NCI-H524 (cell line): ENCODE measurements at places on chromosomes 12 and 14.
A peak's percentile ranks its signal among the peaks of the same experiment; 100 is the strongest.

- DNase-seq, result no peak
These were observed 41.4 kb upstream of the TBX5 start for GRCh38 chr12:114447274-114447716.

DNA sequence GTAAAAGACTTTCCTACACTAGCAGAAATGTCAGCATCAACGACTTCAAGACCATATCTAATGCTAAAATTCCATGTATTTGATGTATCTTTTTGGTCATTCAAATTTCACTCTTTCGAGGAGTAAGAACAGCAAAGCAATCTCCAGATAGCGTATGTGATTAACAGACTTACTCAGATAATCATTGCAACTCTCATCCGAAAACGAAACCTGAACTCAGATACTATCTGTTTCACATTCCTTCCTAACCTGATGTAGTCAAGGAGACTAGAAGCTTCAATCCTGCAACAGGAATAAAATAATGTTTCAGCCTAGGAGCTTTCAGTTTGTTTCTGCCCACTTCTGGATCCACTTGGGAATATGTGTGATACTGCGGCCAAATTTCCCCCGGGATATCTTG, 286.3 kb downstream of the NUAK1 start:
- DNase-seq, result no peak

DNA sequence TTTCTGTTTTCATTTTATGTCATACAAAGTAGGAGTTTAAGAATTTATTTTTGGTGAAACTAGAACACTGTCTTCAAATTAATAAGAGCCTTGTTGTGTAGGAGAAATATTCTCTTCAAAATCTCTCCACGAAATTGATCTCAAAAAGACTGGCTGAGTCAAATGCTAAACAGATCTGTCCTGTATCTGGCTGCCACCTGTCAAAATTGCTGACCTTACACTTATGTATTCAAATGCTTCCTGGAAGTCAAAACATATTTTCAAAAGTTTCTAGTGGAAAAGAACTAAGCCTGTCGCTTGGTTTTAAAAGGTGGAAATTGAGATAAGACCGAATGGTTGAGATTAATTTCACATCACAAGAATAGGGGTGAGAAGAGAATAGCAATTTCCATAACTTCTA, 121.4 kb downstream of the RGS6 start:
- no peak for DNase-seq

DNA sequence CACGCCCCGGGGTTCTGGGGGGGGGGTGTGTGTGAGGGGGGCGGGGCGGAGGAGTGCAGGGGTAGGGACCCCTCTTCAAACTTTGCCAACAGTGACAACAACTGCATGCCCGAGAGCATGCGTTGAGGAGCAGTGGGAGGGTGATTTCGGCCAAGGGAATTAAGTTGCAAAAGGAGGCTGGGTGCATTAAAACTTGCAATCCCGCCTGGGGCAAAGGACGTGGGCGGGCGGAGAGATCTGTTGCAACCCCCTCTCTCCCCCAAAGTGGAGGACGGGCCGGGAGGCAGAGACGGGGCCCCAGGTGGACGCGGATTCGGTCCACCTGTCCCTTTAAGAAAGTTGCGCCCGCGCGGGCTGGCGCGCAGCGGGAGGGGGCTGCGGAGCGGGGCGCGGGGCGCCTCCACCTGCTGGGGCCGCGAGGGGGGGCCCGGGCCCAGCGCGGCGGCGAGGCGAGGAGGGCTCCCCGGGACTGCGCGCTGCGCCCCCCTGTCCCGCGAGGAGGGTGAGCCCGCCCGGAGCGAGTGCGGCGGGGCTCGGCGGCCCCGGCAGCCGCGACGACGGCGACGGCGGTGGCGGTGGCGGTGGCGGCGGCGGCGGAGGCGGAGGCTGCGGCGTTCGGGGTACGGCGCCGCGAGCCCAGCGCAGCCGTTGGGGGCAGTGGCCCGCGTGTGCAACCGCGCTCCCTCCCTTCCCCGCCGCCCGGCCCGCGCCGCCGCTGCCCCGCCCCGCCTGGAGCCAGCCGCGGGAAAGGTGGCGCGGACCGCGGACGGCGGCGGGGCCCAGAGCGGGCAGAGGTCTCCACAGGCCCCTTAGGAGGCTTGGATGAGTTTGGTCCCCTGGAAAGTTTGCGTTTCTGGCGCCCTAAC, 530 bp upstream of the FOXN4 start:
- peak; percentile 58 for DNase-seq

GRCh38 chr12:100820314-100820713, 25.7 kb downstream of the ANO4 start:
- no peak for DNase-seq

- DNase-seq, result no peak
These were observed 110.9 kb downstream of the PPP2R5E start for GRCh38 chr14:63432228-63432627.

DNA sequence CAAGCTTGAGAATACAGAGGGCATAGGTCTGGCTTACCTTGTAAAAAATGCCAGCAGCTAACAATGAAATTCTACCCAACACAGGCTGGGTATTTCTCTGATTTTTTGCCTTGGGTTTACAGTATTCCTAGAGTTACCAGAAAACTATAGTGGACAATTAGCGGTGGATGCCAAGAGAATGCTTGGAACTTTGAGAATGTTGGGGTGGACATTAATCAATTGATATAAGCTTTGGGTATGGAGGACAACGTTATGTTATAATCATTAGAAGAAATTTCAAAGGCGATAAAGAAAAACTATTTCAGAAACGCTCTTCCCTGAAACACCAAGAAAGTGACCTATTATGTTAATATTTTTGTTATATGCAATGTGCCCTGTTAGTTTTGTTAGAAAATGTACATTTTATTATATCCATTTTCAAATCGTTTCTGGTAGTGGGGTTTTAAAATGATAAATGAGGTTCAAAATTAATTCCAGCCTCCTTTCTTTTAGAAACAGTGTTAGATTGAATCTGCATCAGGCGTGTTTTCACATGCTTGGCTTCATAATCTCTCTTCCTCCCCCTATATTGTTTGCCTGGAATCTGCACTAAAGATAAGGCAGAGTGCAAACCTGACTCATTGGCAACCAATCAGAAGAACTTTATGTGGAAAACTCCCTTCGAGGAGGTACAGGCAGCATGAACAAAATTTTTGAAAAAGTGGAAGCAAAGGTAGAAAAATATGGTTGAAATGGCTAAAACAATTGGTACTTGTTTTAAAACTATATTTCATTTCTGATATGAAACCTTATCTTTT, 1.4 kb upstream of the PTPRQ start:
- DNase-seq, result no peak

DNA sequence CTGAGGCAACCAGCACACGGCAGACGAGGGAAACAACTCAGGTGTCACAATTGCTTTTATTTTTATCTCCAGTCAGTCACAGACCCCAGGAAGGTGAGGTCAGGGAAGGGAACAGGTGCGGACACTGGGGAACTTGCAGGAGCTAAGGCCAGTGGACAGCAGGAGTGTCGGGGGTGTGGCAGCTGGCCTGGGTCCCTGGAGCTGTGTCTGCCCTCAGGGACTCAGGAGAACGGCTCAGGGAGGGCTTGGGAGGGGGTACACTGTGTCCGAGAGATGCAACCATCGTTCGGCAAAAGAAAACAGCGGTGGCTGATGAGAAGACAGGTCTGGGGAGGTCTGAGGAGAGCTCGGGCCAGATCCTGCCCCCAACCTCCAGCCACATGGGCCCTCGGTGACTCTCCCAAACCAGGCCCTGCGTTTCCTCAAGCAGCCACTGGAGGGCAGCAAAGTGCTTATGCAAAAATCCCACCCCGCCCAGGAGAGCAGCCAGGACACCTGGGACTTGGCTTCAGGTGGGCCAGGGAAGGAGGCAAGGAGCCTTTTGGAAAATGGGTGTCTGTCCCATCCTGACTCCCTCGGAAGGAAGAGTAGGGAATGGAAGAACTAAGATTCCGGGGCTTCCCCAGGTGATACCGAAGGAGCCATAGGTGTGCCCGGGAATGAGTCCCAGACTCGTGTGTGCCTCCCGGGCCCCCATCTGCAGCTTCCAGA, 24.1 kb upstream of the BCDIN3D start:
- DNase-seq, result peak; percentile 29

DNA sequence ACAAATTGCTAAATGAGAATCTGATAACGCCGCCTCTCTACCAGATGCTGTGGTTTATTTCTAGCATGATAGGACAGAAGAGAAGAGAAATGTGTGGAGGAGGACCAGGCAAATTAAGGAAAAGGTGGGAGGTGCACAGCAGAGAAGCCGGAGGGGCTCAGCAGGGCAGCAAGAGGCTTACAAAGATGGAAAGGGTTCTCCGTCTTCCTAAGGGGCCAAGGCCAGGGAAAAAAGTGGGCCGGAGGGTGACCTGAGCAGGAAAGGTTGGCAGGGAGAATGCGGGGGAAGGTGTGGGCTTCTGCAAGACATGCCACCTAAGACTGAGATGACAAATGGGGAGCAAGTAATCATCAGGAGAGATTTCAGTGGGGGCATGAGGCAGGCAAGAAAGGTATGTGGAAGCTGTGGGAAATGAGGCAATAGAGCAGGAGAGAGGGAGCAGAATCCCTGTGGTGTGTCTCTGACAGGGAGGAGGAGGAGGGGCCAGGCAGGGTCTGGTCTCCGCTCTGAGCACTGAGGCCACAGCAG, 18.7 kb downstream of the MANSC1 start:
- no peak for DNase-seq

DNA sequence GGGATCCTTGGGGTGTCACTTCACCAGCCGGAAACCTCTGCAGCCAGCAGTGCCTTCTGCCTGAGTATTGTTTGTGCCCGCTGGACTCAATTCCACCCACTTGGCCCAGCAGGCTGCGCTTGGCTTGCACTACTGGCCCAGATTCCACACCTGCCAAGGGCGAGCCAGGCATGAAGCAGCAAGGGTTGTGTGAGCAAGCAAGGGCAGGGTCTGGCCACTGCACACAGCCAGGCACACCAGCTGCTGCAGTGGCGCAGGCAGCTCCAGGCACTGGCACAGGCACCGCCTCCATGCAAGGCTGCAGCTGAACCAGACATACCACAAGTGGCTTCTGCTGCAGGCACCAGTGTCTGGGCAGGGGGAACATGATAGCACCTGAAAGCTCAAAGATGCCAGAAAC, 99.5 kb downstream of the NUAK1 start:
- DNase-seq, result no peak

- no peak for DNase-seq
These were observed 103.4 kb downstream of the EFCAB11 start for GRCh38 chr14:89851106-89851505.

- peak; percentile 54 for DNase-seq
These were observed 1102.8 kb upstream of the SEL1L start for GRCh38 chr14:82636426-82636825.

DNA sequence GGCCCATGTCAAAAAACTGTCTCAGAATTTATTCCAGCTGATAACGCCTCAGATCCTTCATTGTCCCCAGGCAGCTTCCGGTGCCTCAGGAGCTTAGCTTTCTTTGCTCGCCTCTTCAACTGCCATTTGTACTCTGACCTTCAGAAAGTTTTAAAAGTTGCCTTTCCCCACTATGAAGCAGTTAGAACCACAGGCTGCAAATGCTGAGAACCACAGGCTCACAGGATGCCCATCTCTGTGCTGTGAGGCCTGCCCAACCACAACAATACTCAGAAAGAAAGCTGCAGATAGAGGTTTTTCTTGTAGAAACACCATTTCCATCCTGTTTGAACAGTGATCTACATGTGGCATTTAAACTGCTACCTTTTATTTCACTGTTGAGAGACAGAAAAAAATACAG, 131.1 kb downstream of the PRKCH start:
- DNase-seq, result no peak

- DNase-seq, result peak; percentile 74
These were observed 121.7 kb downstream of the RALGAPA1 start for GRCh38 chr14:35687335-35687939.

- no peak for DNase-seq
These were observed 218.6 kb upstream of the ATP2B1 start for GRCh38 chr12:89927226-89927698.

DNA sequence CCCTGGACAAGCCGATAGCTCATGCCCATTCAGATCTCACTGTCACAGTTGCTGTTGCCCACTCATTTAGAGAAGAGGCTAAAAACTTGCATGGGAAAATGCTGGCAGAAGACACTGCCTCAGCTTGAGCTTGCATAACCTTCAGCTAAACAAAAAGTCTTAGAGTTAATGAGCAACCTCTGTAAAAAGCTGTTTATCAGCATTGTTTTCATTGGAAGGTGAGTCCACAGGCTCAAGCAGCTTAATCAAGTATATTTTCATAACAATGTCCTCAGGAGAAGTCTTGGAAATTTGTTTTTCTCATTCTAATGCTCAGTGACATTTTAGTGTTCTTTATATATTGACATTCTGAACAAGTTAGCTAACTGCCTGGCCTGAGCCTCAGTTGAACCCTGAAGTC, 872.9 kb downstream of the TMTC2 start:
- DNase-seq, result no peak

GRCh38 chr14:105477660-105478397, 3.2 kb downstream of the CRIP2 start:
- DNase-seq, result no peak

DNA sequence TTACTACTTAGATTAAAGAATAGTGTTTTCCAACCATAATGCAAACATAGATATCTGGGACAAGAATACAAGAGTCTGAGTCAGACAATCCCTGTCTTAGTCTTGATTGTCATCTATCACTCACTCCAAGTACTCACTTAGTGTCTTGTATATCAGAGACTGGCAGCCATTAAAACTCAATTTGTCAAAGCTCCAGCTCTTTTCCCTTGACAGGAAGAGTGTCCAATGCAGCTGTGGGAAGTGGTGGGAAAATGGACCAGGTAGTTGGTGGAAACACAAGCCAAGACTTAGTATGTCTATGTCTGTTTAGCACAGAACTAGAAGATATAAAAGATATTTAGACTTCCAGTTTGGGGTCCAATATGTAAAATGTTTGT, 271.6 kb upstream of the CLEC14A start:
- no peak for DNase-seq

GRCh38 chr12:132766380-132767085, 4.9 kb upstream of the ANKLE2 start:
- DNase-seq, result no peak

GRCh38 chr14:88043529-88044443, 38.9 kb downstream of the GPR65 start:
- DNase-seq, result no peak

- no peak for DNase-seq
These were observed 5.4 kb downstream of the IFFO1 start for GRCh38 chr12:6550294-6551062.

GRCh38 chr12:53495903-53496751, 3.1 kb downstream of the MAP3K12 start:
- DNase-seq, result no peak

DNA sequence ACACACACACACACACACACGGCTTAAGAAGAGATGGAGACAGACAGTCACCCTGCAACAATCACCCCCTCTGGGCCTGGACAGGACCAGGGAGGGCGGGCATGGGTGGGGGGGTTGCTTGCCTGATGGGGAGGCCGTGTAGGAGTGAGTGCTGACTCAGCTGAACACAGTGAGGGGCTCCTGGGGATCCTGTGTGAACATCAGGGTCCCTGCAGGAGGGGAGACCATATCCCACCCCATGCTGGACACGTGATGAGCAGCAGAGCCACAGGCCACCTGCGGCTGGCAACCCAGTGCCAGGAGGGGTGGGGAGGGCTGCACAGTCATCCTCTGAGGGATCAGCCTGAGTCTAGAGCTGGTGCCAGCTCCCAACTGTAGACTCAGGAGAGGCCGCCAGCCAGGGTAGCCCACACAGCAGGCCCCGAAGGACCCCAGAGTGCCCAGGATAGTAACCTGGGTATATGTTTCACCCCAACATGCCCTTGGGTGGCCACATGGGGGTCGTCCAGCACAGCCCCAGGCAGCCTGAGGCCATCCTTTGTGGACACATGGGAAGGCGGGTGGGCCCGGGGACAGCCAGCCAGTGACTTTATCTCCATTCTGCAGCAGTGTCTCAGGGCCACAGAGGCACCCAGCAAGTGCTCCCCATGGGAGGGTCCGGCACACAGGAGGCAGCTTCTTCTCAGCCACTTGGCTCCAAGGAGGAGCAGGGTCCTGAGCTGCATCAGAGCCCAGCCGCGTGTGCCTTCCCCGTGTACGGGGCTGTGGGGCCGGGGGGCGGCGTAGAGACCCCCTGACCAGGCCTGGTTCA, 73.7 kb upstream of the SFSWAP start:
- no peak for DNase-seq
